RWPE2 (cell line): ENCODE measurements at places on chromosomes 12 and 14.
A peak's percentile ranks its signal among the peaks of the same experiment; 100 is the strongest.

- DNase-seq = no peak
Measured at GRCh38 chr12:42275499-42275898, 37.5 kb upstream of the YAF2 start.

- no peak for DNase-seq
Measured at GRCh38 chr12:125650587-125650986, 585.4 kb downstream of the AACS start.

- DNase-seq = no peak
Measured at GRCh38 chr14:32256576-32256975, 53.5 kb upstream of the RNU6-8 start.

- peak; percentile 69 for DNase-seq
Measured at GRCh38 chr14:74949191-74949601, 6.2 kb downstream of the PGF start.

- no peak for DNase-seq
Measured at GRCh38 chr12:112979041-112979680, 842 bp downstream of the OAS2 start.

GRCh38 chr12:29253906-29254625, 105.0 kb downstream of the FAR2 start:
- DNase-seq = no peak

DNA sequence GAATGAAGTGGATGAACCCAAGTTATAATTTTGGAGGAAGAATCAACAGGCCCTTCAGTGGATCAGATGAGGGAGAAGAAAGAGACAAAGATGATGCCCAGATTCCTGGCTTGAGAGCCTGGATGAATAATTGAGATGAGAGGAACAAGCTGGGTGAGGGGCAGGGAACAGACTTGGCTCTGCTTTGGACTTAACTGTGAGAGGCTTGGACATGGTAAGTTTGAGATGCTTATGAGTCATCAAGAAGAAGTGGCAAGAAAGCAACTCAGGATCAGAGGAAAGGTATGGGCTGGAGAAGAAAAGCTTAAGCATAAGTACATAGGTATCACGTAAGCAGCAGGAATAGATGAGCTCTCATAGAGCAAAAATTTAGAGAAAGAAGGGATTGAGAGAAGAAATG, 55.3 kb downstream of the FIGNL2 start:
- DNase-seq = no peak

- DNase-seq = no peak
Measured at GRCh38 chr12:75289753-75290152, 40.4 kb downstream of the CAPS2 start.

- peak; percentile 68 for DNase-seq
Measured at GRCh38 chr14:105600939-105601359, 74.6 kb downstream of the TMEM121 start.

- peak; percentile 82 for DNase-seq
Measured at GRCh38 chr14:33589334-33589733, 361.5 kb downstream of the EGLN3 start.

GRCh38 chr12:111066744-111067437, 146.5 kb upstream of the MYL2 start:
- no peak for DNase-seq

DNA sequence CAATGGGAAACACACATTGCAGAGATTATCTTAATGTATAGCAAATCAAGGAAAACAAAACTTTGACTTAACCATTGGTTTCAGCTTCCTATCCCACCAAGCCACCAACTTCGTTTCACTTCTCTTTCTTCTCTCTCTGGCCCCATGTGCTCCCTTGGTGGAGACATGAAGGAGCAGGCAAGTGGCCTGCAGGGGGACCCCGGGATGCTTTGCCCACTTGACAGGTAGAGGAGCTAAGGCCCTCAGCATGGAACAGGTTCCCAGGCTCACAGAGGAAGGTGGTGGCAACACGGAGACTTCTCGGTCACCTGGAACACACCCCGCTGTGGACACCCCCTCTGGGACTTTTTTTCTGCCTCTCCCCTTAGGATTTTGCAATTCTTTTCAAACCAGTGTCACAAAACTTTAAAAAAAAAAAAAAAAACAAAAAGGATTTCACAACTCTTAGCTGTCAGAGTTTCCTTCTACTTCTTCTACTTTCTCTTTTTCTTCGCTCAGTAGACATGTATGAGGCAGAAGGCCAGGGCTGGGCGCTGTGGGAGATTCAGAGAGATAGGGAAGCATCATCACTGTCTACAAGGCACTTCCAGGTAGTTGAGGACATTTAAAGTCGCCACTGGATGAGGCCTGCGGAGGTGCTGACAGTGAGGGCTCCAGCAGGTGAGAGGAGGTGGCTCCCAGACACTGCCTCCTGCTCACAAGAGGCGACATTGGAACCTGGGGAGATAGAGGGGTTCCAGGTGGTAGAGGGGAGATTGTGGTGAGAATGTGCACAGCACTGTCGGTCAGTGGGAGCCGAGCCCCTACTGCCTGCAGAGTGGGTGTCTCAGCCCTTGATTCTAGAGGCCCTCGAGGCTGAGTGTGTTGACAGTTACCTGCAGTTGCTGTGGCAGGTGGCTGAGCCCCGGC, 119.6 kb downstream of the GCH1 start:
- DNase-seq = no peak

DNA sequence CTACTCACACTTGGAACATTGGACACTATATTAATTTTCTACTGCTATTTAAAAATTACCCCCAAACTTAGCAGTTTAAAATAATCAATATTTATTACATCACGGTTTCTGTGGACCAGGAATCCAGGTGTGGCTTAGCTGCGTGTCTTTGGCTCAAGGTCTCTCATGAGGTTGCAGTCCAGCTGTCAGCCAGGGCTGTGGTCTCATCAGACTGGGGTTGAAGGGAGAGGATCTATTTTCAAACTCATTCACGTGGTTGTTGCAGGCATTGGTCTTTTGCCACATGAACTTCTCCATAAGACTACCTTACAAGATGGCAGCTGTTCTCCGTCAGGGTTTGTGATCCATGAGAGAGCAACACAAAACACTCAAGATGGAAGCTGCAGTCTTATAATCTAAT, 343.0 kb downstream of the BCAT1 start:
- no peak for DNase-seq

DNA sequence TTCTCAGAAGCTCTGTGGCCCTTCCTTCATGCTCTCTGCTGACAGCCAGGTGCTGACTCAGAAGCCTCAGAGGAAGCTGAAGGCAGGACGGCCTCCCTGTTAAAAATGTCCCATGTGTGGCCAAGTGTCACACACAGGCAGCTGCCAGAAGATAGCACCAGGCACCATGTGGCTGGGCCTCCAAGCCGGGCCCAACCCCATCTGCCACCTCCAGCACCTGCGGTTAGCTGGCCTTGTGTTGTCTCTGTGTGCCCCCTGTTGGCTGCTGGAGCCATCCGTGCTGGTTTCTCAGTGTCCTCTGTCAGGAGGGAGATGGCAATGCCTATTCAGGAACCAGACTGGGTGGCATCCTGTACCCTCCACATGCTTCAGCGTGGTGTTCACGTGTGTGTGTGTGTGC, 63.2 kb downstream of the TSPAN11 start:
- no peak for DNase-seq

- DNase-seq = no peak
Measured at GRCh38 chr12:13980538-13981295, 685 bp downstream of the GRIN2B start.

DNA sequence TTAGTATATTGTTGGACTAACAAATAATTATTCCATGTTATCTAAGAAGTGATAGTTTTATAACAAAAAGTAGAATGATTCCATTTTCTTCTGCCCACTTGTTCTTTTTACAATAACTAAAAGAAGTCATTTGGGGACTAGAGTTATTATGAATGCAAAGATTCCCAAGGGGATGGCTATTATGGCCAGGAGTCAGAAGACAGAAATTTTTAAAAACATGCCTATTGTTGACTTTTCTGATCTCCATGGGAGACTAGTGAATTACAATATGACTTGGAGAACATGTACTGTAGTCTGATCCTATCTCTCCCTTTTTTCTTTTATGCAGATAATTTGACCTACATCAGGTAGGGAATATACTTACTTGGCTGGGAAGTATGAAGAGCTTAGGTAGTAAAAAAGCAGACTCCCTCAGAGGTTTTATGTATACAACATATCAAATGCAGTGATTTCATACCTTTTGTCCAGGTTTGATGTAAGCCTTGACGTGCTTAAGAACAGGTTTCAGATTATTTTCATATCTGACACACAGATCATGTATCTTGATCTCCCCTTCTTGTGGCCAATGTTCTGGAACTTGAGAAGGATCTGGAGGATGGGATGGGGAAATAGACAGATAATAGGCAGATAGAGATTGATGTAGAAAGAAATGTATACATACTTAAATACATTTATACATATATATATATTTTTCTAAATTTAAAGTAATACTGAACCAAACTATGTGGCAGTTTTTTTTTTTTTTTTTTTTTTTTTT, 41.0 kb upstream of the KCNJ8 start:
- no peak for DNase-seq

GRCh38 chr14:65070471-65070976, 31.8 kb downstream of the MAX start:
- DNase-seq = no peak

DNA sequence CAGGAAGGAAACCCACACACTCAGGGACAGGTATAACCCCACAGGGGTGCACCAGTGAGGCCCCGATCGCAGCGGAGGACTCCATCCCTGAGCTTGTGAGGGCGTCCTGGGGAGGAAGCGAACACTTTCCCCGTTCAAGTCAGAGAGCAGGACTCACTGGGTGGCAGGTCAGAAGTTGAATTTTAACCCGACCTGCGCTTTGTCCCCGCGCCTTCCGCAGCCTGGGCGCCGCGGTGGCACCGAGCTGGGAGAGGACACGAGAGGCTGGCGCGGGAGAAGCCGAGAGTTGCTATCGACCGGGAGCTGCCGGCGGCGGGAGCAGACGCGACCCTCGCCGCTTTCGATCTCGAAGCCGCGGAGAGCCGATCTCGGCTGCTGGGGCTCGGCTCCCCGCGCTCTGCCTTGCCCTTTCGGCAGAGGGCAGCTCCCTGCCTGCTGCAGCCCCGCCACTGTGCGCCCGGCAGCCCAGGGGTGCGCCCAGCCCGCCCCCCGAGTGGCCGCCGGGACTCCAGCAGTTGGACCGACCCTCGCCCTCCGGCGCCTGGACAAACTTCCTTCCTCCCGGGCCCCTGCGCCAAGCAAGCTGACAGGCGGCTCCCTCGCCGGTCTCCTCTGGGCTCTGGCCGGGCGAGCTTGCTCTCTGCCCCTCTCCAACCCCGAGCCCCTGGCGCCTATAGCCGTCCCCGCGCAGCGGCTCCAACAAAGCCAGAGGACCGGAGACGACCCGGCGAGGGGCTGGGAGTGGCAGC, 918 bp downstream of the LIN7A start:
- DNase-seq = peak; percentile 48

GRCh38 chr12:111057701-111058425, 137.5 kb upstream of the MYL2 start:
- DNase-seq = peak; percentile 0

DNA sequence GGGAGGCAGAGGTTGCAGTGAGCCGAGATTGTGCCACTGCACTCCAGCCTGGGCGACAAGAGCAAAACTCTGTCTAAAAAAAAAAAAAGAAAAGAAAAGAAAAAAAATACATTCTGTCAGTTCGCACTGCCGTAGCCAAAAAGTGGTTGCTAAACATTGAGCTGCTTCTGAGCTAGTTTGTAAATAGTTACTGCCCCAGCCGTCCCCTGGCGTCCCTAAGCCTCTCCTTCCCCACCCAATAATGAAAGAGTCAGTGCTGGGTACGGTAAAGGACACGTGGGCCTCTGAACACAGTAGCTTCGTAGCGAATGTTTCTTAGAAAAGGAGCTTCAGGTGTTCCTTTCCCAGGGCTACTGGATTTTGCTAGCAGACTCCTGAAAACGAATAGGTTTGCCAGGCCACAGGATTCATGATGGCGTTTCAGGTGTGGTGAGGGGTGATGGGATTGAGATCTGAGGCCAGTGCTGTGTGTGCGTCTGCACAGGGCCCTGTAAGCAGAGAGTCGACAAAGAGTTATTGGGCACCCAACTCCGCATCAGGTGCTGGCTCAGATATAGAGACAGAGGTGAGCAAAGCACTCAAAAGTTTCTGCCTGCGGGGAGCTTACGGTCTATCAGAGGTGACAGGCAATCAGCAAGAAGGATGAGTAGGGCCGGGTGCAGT, 94.1 kb downstream of the LGMN start:
- no peak for DNase-seq

DNA sequence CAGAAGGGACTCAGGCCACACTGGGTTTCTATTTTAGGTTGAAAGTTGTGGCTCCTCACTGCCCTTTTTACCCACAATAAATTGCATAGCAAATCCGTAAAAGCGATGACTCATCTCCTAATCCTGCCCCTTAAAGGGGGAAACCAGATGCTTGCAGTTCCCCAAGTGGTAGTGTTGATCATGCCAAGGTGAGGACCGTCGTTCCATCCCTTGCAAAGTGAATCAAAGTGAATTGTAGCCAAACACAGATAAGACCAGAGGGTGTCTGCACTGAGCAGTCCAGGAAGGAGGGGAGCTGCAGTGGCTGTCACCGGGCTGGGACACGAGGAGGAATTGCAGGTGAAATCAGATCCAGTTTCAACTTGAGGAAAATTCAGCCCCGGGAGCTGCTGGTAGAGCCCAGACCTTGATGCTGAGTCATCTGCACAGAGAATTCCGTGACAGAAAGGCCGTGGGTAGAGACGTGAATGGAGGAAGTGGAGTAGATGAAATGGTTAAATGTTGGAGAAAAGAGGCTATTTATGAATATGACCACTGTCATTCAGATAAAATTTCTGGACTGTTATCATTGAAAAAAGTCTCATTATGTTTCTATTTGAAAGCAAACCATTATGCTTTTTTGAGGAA, 44.2 kb upstream of the MMP17 start:
- DNase-seq = no peak

GRCh38 chr12:114614040-114614439, 69.9 kb downstream of the TBX3 start:
- DNase-seq = no peak

- DNase-seq = no peak
Measured at GRCh38 chr12:67318786-67319185, 49.6 kb downstream of the CAND1 start.

DNA sequence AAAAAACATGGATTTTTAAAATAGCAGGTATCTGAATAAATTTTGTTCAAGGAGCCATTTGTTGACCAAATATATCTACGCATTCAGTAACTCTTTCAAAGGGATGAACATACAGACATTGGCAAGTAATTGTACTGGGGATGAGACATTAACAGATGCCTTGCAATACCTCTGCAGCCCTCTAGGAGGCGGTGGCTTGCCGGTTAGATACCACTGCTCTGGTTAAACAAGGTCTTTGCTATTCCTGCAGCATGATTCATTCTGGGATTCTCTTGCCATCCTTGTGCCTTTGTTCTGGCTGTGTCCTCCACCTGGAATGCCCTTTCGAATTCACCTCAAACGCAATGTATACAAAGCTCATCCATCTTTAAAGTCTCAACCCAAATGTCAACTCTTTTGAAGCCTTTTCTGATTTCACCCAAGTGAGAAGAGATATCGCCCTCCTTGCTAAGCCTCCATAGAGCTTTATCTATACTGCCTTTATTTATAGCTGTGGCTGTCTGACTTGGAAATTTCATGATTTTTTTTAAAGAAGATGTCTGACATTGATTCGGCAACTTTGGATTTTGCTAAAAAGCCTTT, 131.0 kb upstream of the SRRM4 start:
- no peak for DNase-seq

DNA sequence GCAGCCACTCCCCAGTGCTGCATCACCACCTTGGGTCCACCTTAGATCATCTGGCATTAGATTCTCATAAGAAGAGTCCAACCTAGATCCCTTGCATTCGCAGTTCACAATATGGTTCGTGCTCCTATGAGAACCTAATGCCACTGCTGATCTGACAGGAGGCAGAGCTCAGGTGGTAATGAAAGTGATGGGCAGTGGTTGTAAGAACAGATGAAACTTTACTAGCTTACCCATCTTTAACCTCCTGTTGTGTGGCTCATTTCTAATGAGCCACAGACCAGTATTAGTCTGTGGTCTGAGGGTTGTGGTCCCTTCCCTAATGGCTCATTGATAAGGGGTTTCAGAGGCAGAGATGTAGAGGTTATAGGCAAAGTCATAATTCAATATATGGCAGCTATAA, 615.9 kb upstream of the MIS18BP1 start:
- no peak for DNase-seq
